ENCODE measurements at places on chromosomes 7 and 10. TPM values are rescaled to one million over a fixed set of nuclear protein-coding genes. Genes with fewer than 3 reads are reported as not detected.

The EEPD1 gene
- total RNA-seq, result 11.3 TPM

The TFPI2 gene
- 166 TPM for total RNA-seq

The BAIAP2L1 gene
- total RNA-seq, result 0.82 TPM

The CC2D2B gene
- under 0.01 TPM for total RNA-seq

The WASHC2A gene
- total RNA-seq, result 40.8 TPM

The OPN1SW gene
- not detected for total RNA-seq

The DRGX gene
- not detected for total RNA-seq

The BEND7 gene
- 3.2 TPM for total RNA-seq

The AGAP5 gene
- total RNA-seq, result 4.1 TPM

The FGL2 gene
- 9.8 TPM for total RNA-seq

The CLEC5A gene
- total RNA-seq, result not detected

The STK17A gene
- 39.2 TPM for total RNA-seq

The CRYGN gene
- total RNA-seq, result not detected

All from smooth muscle cell of the coronary artery (primary cell).